Body of pancreas (tissue), 4 donors: ENCODE measurements at places on chromosomes 5 and 9. TPM values are rescaled to one million over a fixed set of nuclear protein-coding genes. Genes with fewer than 3 reads are reported as not detected.

The INSYN2B gene
- total RNA-seq: not detected

The RELL2 gene
- 2.9 TPM for total RNA-seq

The RNF208 gene
- 14.5 TPM for total RNA-seq

The FREM1 gene
- total RNA-seq: 9.1 TPM

The TXNDC8 gene
- not detected for total RNA-seq

The TMEM174 gene
- total RNA-seq: not detected

The GHR gene
- total RNA-seq: 5.7 TPM

The AQP3 gene
- 50.3 TPM for total RNA-seq

The TLX3 gene
- total RNA-seq: not detected

The RPL12 gene
- 1,261 TPM for total RNA-seq

The PCDHGA1 gene
- 0.33 TPM for total RNA-seq

The PCA3 gene
- total RNA-seq: not detected

The TIMD4 gene
- not detected for total RNA-seq

The ARRDC1 gene
- total RNA-seq: 78.1 TPM

The LHX2 gene
- not detected for total RNA-seq

The SOHLH1 gene
- not detected for total RNA-seq

The CLPTM1L gene
- 91.3 TPM for total RNA-seq

The NFIB gene
- total RNA-seq: 47.0 TPM

The FCN2 gene
- total RNA-seq: not detected

The PRDM9 gene
- total RNA-seq: not detected

The C9 gene
- total RNA-seq: not detected

The KDM4C gene
- 48.5 TPM for total RNA-seq

The SPINK4 gene
- not detected for total RNA-seq

The CORO2A gene
- total RNA-seq: 0.66 TPM

The AGPAT2 gene
- total RNA-seq: 94.2 TPM

The TAF11L3 gene
- total RNA-seq: not detected

The OR1Q1 gene
- total RNA-seq: not detected

The CAMK2A gene
- 0.26 TPM for total RNA-seq
